ENCODE measurements at places on chromosomes 11 and 22.

DNA sequence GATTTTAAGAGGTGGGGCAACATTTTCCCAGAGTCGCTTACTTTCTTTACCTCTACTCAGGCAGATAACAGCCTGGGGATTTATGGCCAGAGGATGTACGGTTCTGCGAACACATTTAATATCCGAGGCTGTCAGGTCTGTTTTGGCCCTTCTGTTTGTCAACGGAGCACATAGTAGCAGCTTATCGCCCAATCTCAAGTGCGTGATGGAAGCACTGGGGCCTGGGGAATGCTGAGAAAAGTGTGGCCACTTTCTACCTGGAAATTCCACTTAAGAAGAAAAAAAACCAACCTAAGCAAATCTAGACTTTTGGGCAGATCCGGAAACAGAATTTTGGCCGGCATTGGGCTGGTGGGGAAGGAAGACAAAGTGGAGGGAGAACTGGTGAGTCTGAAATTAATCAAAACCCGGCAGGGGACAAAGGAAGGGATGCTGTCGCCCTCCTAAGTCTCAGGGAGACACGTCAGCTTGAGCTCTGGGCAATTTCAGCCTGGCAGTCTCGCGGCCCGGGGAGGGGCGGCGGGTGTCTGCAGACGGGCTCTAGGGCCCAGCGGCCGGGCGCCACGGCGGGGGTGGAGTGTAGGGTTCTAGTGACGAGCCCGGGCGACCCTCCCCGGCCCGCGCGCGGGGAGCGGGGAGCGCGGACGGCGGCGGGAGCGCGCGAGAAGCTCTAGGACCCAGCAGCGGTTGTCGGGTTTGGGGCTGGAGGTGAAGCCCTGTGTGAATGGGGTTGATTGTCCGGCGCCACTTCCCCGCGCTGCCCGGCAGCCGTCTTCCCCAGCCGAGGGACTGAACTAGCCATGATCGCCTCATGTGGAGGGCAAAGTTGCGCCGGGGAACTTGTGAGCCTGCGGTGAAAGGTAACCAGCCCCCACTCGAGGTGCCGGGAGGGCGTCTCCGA is at the start of gene AMOTL1:
Gene AMOTL1 (plus strand): TSS at position 656 of the 901 bp plus-strand sequence. CDS start 156 bp downstream, at position 812.
- DNase-seq, result peak; percentile 92

- DNase-seq, result no peak
Measured at GRCh38 chr22:39290724-39291161, 28.7 kb downstream of the RPL3 start.

- DNase-seq, result no peak
Measured at GRCh38 chr11:123057661-123058305, 4.2 kb downstream of the HSPA8 start.

DNA sequence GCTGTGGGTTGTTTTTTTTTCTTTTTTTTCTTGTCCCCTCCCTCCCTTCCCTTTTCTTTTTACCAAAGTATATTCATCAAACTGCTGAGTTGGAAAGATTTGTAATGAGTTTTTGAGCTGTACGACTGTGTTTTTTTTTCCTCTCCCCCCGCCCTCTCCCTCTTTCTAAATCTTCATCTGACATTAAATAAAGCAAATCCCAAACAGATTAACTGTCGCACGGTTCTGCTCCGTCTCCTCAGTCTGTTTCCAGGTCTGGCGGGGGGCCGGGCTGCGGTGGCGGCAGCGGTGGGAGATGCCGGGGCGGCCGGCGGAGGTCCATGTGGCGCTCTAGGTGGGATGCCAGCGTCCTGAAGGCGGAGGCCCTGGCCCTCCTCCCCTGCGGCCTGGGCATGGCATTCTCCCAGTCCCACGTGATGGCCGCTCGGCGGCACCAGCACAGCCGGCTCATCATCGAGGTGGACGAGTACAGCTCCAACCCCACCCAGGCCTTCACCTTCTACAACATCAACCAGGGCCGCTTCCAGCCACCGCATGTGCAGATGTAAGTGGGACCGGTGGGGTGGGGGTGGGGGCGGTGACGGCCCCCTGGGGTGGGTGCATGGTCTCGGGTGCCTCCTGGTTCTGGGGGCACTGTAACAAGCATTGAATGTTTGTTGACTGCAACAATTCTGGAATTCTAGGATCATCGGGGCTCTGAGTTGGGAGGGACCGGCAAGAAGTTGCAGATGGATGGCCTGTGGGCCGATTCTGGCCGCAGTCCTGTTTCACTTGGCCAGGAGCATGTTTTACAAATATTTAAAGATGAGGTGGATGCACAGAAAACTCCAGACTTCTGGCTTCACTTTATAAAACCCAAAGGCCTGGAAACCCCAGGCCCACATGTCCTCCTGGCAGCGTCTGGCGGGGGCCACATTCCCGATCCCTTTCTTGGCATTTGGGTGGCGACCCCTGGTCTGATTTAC is 13.1 kb downstream of the MPPED1 start:
- DNase-seq, result peak; percentile 39

GRCh38 chr11:104043142-104043541 is 6.7 kb downstream of the DDI1 start:
- DNase-seq, result no peak

DNA sequence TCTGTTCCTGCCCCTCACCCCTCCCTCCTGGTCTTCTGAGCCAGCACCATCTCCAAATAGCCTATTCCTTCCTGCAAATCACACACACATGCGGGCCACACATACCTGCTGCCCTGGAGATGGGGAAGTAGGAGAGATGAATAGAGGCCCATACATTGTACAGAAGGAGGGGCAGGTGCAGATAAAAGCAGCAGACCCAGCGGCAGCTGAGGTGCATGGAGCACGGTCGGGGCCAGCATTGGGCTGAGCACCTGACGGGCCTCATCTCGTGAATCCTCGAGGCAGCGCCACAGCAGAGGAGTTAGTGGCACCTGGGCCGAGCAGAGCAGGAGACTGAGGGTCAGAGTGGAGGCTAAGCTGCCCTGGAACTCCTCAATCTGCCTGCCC is 941.8 kb downstream of the BRD1 start:
- DNase-seq, result no peak

- no peak for DNase-seq
Measured at GRCh38 chr11:17734418-17734911, at the start of gene KCNC1. Gene KCNC1 (plus strand): TSS chr11:17734781. CDS start chr11:17736003, 1,222 bp downstream.
